Stimulated activated CD4-positive, alpha-beta T cell treated with anti-CD3 and anti-CD28 coated beads, Interleukin-1b, Interleukin-23, amount 100 ng/mL, for 4 hours (primary cell): ENCODE measurements at places on chromosomes 12 and 14.

GRCh38 chr12:52416795-52417194 lies 10.7 kb upstream of the KRT82 start:
- no peak for DNase-seq

GRCh38 chr12:58961166-58961565 lies 40.9 kb upstream of the LRIG3 start:
- no peak for DNase-seq

- DNase-seq, result no peak
Observed at GRCh38 chr14:63288853-63289252, 29.9 kb downstream of the GPHB5 start.

- no peak for DNase-seq
Observed at GRCh38 chr14:20623798-20624197, 17.7 kb downstream of the OR6S1 start.
